ENCODE measurements at places on chromosomes 5 and 9. TPM values are rescaled to one million over a fixed set of nuclear protein-coding genes. Genes with fewer than 3 reads are reported as not detected.
A peak's percentile ranks its signal among the peaks of the same experiment; 100 is the strongest.

- H3K4me1 ChIP-seq: no peaks in the 10 kb centered on the region
- no peak overlapping the region for H3K27ac ChIP-seq
- no peak for DNase-seq
- H3K36me3 ChIP-seq: no peaks in the 10 kb centered on the region
- no peak overlapping the region for H3K4me3 ChIP-seq
Observed at GRCh38 chr5:37888476-37888875, 48.6 kb upstream of the GDNF start.

GRCh38 chr5:93299681-93300308 lies 281.2 kb downstream of the NR2F1-AS1 start:
- no peak overlapping the region for H3K4me3 ChIP-seq
- DNase-seq: no peak
- no peak overlapping the region for H3K27ac ChIP-seq
- no peaks in the 10 kb centered on the region for H3K27me3 ChIP-seq
- H3K36me3 ChIP-seq: no peaks in the 10 kb centered on the region

DNA sequence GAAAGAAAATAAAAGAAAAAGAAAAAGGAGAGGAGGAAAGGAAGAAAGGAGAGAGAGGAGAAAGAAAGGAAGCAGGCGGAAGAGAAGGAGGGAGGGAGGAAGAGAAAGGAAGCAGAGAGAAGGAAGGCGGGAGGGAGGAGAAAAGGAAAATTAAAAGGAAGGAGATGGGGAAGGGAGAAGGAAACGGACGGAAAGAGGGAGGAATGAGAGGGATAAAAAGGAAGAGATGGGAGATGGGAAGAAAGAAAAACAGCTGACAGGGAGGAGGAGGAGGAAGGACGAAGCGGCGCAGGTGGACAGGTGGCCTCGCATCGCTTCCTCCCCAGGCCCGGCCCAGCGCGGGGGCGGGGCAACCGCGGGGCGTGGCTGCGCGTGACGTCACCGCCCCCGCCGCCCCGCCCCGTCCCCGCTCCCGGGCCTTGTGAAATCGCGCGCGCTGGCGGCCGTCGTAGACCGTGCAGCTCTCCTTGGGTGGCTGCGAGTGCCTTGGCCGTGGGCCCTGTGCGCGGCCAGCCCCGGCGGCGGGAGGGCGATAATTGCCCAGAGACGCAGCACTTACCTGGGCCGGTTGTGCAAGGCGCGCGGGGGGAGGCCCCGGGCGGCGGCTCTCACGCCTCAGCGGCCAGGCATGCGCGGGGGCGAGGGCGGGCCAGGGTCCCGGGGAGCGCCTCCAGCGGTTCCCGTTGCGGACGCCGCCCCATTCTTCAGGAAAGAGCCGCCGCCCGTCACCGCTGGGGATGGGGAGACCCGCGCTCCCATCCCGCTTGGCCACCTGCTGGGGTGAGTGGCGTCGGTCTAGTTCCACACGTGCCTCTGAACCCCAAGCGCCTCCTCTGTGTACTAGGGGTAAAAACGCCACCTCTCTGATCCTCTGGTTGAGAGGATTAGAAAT lies 49.6 kb upstream of the FOXE1 start:
- DNase-seq: peak; percentile 84
- peaks cover 8% of the 10 kb centered on the region for H3K4me1 ChIP-seq
- H3K4me3 ChIP-seq: peak overlapping the region; percentile 86
- peaks cover 2% of the 10 kb centered on the region for H3K36me3 ChIP-seq

- H3K4me1 ChIP-seq: no peaks in the 10 kb centered on the region
- H3K36me3 ChIP-seq: peaks cover 22% of the 10 kb centered on the region
- H3K27me3 ChIP-seq: no peaks in the 10 kb centered on the region
- H3K27ac ChIP-seq: no peak overlapping the region
Observed at GRCh38 chr9:133099726-133100505, 21.1 kb downstream of the RALGDS start.

GRCh38 chr5:44932922-44933585 lies 124.3 kb downstream of the MRPS30 start:
- no peak for DNase-seq
- H3K27ac ChIP-seq: no peak overlapping the region

GRCh38 chr9:116476935-116477381 lies 210.1 kb upstream of the TRIM32 start:
- H3K4me1 ChIP-seq: no peaks in the 10 kb centered on the region
- H3K27me3 ChIP-seq: no peaks in the 10 kb centered on the region
- no peak for DNase-seq
- peaks cover 1% of the 10 kb centered on the region for H3K36me3 ChIP-seq

DNA sequence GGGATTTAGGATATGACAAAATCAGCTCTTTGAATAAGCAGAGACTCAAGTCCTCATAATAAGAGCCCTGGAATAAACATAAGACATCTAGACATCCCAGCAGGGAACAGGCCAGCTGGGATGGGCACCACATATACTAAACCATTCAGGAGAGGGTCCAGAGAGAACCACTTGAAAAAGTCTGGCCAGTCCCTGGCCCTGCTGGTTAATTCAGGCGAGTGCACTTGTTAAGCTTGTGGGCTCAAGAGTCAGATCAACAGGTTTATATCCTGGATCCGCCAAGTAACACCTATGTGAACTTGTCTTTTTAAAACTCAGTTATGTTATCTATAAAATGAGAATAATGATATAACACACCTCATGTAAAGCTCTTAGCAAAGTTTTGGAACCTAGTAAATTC lies 63.3 kb downstream of the CAVIN4 start:
- no peak overlapping the region for H3K27ac ChIP-seq
- DNase-seq: no peak
- peaks cover 4% of the 10 kb centered on the region for H3K36me3 ChIP-seq
- no peaks in the 10 kb centered on the region for H3K4me1 ChIP-seq
- peaks cover 8% of the 10 kb centered on the region for H3K27me3 ChIP-seq

DNA sequence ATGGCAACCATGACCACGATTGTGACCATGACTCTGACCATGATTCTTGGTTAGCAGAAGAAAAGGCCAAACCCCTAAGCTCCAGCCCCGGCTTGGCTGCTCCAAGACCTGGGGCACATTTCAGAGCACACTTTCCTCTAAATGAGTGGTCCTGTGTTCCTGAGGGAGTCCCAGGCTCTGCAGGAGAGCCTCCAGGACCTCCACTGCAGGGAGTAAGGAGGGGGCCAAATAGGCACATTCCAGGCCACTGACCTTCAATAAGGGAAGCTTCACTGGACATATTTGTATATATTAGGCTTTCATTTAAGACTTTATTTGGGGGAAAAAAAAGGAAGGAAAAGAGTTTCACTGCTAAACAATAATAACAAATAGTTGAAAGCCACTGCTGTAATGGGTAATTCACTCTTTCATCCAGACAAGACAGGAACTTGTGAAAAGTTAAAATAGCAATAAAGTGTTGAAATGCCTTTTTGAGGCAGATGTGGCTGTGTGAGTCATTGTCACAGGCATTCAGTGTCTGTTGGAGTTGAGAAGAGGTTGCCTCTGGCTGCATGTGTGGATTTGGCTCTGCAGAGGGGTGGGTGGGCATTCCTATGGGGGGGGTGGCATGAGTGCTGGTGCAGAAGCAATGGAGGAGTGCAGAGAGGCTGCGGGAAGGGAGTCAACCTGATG lies 63.9 kb upstream of the TGFBR1 start:
- no peak overlapping the region for H3K27ac ChIP-seq
- H3K36me3 ChIP-seq: peaks cover 6% of the 10 kb centered on the region
- DNase-seq: no peak
- H3K4me1 ChIP-seq: peaks cover 33% of the 10 kb centered on the region
- H3K27me3 ChIP-seq: no peaks in the 10 kb centered on the region
- no peak overlapping the region for H3K4me3 ChIP-seq

- no peak overlapping the region for H3K4me3 ChIP-seq
- no peaks in the 10 kb centered on the region for H3K36me3 ChIP-seq
- H3K27me3 ChIP-seq: no peaks in the 10 kb centered on the region
- no peak for DNase-seq
- no peak overlapping the region for H3K27ac ChIP-seq
- H3K4me1 ChIP-seq: no peaks in the 10 kb centered on the region
Observed at GRCh38 chr9:8589476-8589875, 789.9 kb upstream of the DMAC1 start.

DNA sequence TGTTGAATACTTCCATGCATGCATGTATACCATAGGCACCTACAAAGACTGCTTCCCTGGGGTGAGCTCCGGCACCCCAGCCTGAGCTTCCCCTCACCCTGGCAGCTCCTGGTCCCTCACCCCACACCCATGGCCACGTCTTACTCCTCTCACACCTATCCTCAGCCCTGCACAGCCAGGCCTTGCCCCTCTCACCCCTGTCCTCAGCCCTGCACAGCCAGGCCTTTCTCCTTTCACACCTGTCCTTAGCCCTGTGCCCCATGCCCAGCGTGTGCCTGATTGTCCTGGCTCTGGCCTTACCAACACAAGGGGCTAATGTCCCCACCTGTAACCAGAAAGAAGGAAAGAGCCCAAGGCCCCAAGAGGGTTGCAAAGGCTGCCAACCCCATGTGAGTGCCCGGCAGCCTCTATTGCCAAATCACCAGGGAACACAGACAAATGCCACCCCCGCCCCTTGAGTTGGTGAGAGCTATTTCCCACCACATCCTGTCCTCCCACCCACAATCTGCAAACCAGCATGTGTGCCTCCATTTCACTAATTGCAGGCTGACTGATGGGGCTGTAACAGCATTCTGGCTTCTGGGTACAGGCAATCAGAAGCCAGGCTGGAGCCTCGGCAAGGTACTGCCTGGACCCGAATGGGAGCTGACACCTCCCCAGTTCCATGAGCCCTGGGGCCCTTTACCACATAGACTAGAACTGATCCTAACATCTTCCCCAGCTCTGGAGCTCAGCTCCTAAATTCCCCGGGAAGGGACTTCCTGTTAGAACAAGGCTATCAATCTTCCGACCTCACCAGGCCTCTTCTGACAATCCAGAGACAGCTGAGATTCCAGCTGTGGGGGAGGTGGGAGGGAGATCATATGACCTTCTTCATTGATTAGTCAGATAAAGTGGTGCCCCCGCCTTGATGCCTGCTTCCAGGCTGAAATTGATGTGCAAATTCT lies 78.2 kb downstream of the FAM114A2 start:
- DNase-seq: peak; percentile 3
- H3K36me3 ChIP-seq: no peaks in the 10 kb centered on the region
- H3K27me3 ChIP-seq: peaks cover 9% of the 10 kb centered on the region
- peaks cover 11% of the 10 kb centered on the region for H3K4me1 ChIP-seq
- no peak overlapping the region for H3K4me3 ChIP-seq

DNA sequence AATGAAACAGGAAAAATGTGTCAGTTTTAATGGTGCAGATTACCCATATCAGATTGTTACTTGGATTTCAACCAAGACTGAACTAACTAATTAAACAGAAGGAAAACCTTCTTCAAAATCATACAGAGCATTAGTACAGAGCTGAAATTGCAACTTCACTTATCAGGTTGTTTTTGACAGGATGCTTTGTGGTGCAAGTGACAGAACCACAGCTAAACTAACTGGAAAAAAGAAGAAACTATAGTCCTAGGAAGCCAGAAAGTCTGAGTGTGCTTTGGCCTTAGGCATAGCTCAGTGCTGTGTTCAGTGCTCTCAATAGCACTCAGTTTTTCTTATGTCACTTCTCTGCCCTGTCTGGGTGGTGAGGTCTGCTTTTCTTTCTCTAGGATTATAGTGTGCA lies 267.4 kb downstream of the CHSY3 start:
- no peak for DNase-seq
- H3K27me3 ChIP-seq: no peaks in the 10 kb centered on the region
- no peak overlapping the region for H3K4me3 ChIP-seq
- no peak overlapping the region for H3K27ac ChIP-seq
- H3K36me3 ChIP-seq: no peaks in the 10 kb centered on the region

DNA sequence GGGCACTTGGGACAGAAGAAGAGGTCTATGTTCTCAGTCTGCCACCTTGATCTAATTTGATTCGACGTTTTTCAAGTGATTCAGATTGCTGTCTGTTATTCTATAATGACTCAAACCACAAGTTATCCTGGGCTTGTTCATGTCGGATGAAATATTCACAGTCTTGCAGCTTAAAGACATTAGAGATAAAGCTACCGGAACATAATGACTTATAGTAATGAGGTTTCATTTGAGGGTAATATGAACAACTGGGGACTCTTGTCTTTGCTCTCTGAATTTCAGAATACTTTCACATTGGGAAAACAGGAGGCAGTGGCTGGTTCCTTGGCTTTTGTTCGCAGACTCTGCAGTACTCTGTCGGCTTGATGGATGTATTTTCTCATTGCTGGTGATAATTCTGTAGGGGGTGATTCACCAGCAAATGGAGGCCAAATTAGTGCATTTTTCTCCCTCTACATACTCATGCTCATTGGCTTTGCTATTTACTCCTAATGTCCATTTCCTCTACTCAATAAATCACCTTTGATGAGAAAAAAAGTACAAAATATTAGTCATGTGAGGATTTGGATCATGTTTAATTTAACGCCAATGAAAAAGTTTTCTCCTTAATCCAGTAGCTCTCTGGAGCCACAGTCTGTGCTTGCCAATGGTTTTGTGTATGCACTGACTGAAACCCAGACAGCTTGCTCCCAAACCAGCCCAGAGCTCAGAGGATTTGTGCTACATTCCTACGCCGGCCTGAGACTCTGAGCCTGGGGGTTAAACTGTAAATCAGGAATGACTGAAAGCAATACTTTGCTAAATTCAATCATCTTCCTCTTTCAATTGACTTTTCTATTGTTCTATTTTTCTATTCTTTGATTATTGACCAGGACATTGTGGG lies 154.7 kb upstream of the ANKH start:
- no peaks in the 10 kb centered on the region for H3K4me1 ChIP-seq
- no peaks in the 10 kb centered on the region for H3K36me3 ChIP-seq
- H3K27ac ChIP-seq: no peak overlapping the region
- H3K4me3 ChIP-seq: no peak overlapping the region

- no peaks in the 10 kb centered on the region for H3K27me3 ChIP-seq
- H3K4me1 ChIP-seq: no peaks in the 10 kb centered on the region
- H3K36me3 ChIP-seq: no peaks in the 10 kb centered on the region
- H3K4me3 ChIP-seq: no peak overlapping the region
Observed at GRCh38 chr5:145811834-145812625, 23.1 kb downstream of the PRELID2 start.

GRCh38 chr9:93871286-93871685 lies 83.9 kb downstream of the BARX1 start:
- peaks cover 15% of the 10 kb centered on the region for H3K36me3 ChIP-seq
- H3K4me1 ChIP-seq: no peaks in the 10 kb centered on the region
- DNase-seq: no peak
- H3K27ac ChIP-seq: no peak overlapping the region
- peaks cover 11% of the 10 kb centered on the region for H3K27me3 ChIP-seq

DNA sequence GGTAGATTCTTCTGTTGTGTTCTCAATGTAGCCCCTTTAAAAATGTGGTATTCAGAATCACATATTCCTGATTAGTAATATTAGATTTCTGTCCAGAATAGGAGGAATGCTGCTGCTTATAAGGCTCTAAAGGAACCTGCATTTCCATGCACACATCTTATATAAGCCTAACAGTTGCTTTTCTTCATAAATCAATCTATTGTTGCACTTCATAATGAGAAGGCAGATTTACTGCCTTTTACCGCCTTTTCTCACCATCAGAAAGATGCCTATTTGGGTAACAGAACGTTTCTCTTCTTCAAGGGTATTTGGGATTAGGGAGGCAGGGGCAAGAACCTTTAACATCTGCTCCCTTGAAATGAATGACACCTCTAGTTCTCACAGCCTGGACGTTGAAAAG lies 243.4 kb downstream of the MLLT3 start:
- H3K27ac ChIP-seq: no peak overlapping the region
- peaks cover 1% of the 10 kb centered on the region for H3K36me3 ChIP-seq
- no peak for DNase-seq
- H3K27me3 ChIP-seq: no peaks in the 10 kb centered on the region
- no peak overlapping the region for H3K4me3 ChIP-seq
- H3K4me1 ChIP-seq: peaks cover 69% of the 10 kb centered on the region

Gene PCDHGC4
- total RNA-seq: not detected

Gene NR5A1
- total RNA-seq: 0.07 TPM

Gene PCDHA6
- total RNA-seq: not detected

Gene OR1Q1
- 0.26 TPM for total RNA-seq

Data from activated T-cell treated with anti-CD3 and anti-CD28 coated beads, Interleukin-2, amount 50 U/mL, for 72 hours (primary cell).